ENCODE measurements at places on chromosomes 6 and 20.

DNA sequence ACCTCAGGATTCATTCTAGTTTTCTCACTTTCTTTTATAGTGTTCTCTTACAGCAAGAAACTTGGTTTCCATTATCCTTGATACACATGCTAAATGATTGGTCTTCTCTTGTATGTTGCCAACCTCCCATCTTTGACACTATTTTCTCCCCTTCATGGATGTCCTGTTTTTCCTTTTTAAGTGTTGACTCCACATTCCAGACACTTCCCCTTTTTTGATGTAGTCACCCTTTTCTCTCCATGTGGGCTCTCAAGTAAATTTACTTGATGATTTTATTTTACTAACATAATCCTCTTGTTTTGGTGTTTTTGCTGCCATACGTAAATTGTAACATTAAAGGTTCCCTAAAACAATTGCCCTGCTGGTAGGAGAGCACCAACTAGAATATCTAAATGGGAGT, 148.1 kb downstream of the ZFAND3 start:
- DNase-seq, result no peak

DNA sequence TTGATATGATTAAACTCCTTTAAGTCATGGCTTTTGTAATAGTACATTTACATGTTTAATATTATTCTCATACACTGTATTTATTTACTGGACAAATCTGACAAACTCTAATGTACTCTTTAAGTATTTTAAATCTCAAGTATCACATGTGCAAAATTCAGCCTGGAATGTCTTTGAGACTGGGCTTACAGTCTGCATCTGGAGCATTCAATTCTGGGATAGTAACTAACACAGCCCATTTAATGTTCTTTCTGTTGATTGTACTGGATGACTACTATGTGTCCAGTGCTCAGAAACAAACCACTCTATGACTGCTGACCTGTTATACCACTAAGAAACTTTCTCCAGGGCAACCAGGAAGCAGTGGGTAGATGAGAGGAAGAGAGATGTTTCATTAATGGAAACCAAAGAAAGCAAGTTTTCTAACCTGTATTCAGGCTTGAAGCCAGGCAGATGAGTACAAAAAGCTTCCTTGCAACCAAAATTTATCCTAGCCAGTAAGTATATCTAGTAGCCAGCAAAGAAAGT, 26.8 kb downstream of the FBXL4 start:
- DNase-seq, result no peak

- DNase-seq, result no peak
Measured at GRCh38 chr6:45487645-45488044, 109.9 kb upstream of the SUPT3H start.

- peak; percentile 57 for DNase-seq
Measured at GRCh38 chr6:63571361-63572043, 778 bp upstream of the LOC128125822 start.

DNA sequence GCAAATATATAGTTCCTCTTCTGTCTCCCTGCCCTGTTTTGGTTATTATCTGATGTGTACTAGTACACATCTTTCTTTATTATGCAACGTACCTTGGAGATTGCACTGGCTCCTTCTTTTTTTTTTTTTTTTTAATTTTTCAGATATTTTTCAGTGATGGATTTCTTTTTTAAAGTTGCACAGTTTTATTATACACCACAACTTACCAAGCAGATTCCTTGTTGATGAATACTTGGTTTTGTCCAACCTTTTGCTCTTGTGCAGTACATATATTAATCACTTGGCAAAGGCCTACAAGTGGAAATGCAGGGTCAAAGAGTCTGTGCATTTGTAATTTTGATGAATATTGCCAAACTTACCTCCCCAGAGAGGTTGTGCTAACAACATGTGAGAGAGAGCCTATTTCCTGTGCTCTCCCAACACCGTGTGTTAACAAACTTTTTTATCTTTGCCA, 50.1 kb upstream of the RNF24 start:
- DNase-seq, result peak; percentile 68

DNA sequence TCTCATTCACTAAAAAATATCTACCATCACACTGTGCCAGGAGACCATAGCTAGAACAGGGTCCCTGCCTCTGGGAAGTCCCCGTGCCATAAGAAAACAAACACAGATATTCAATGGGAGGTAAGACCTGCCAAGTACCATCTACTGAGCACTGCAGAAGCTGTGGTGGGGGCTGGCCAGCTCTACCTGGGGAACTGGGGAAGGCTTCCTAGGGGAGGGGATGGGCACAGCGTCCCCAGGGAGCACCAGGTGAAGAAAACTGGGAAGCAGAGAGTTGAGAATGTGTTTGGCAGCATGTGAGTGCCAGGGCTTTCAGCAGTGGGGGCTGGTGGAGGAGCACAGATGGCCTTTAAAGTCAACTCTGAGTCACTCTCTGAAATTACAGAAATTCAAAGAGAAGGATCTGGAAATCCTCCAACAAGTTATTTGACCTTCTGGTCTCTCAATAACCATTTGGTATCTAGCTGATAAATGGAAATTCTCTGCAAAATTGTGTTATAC, 85.2 kb downstream of the SHLD1 start:
- DNase-seq, result peak; percentile 40

DNA sequence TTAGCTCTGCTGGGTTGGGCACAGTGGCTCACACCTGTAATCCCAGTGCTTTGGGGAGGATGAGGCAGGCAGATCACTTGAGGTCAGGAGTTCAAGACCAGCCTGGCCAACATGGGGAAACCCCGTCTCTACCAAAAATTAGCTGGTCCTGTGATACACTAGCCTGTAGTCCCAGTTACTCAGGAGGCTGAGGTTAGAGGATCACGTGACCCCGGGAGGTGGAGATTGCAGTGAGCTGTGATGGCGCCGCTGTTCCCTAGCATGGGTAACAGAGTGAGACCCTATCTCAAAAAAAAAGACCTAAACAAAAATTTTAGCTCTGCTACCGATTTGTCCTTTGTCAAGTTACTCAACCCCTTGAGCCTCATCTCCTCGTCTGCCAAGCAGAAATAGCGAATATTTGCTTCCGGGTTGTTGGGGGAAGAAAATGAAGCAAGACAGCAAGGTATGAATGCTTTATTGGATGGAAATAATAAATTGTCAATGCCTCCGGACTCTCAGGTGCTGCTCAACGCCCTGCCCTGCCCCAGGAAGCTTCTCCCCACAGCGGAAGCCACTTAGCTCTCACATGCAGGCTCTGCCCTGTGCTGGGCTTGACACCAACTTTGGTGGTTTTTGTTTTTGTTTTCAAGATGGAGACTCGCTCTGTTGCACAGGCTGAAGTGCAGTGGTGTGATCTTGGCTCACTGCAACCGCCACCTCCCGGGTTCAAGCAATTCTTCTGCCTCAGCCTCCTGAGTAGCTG, 24.9 kb upstream of the ITCH start:
- no peak for DNase-seq

DNA sequence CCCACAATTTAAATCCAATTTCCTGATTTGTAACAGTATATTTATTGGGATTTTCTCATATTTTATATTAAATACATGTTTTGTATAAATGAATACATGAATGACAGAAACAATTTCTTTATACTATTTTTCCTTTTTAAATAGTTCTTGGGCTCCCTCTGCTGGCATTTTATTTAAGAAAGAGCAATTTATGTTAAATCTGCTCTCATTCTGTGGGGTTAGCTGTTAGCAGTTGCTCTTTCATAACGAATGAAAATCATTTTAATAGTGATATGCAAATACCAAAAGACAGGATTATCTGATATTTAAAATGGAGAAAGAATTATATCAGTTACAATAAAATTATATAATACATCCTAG, 118.3 kb downstream of the RALGAPA2 start:
- peak; percentile 27 for DNase-seq

- peak; percentile 87 for DNase-seq
Measured at GRCh38 chr6:44738601-44739146, 351.2 kb downstream of the CDC5L start.

DNA sequence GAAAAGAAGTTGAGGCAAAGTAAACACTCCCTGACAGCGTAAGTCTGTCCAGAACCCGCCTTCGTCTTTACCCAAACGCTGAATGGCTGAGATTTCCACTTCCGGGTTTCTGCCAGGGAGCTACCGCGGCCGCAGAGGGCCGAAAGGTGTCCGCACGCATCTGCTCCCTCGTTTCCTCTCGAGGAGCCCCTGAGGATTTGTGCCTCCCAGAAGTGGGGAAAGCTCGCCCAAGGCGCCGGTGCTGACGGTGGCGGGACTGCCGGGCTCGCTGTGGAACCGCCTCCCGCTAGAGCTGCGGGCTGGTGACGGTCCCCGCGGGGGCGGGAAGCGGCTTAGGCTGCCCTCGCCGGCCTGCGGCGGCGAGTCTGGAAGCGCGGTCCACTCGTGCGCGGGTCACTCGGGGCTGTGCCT, 1760.2 kb upstream of the DEFB115 start:
- DNase-seq, result no peak

- no peak for DNase-seq
Measured at GRCh38 chr20:51470907-51471411, 71.6 kb downstream of the NFATC2 start.

- DNase-seq, result no peak
Measured at GRCh38 chr20:37341632-37342031, 4.3 kb upstream of the SRC start.

GRCh38 chr6:54288474-54288873, 19.8 kb upstream of the TINAG start:
- no peak for DNase-seq

DNA sequence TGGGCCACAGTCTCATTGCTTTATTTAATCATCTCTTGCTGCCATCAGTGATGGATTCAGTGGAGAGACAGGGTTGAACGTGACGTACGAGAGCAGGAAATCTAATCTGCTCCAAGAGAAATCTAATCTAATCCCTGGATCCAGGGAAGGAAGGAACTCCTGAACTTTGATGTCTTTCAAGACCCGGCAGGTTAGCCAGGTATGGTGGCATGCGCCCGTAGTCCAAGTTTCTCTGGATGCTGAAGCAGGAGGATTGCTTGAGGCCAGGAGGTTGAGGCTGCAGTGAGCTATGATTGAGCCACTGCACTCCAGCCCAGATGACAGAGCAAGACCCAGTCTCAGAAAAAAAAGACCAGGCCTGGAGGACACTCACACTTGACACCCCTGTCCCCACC, 11.4 kb upstream of the PGC start:
- no peak for DNase-seq

GRCh38 chr6:41700463-41701347, 34.7 kb downstream of the TFEB start:
- DNase-seq, result no peak

GRCh38 chr6:118260833-118261232, 287.3 kb upstream of the PLN start:
- no peak for DNase-seq

DNA sequence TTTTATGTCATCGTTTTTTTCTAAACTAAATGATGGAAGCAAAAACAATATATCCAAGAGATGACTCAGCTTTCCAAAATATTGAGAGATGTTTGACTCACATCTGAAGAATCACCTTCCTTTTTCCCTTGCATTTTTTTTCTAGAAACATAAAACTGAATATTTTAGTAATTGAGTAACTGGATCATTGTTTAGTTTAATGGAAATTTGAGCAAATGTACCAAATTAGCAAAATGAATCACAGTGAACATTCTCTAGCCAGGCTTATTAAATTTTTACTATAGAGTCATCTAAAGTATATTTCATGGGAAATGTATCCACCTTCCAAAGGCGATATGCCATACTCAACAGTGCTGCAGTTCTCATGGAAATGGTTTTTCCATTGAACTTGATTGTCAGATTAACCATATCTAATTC, 145.5 kb downstream of the TENT5A start:
- DNase-seq, result peak; percentile 91
